ENCODE measurements at places on chromosomes 5 and 9. TPM values are rescaled to one million over a fixed set of nuclear protein-coding genes. Genes with fewer than 3 reads are reported as not detected.

DNA sequence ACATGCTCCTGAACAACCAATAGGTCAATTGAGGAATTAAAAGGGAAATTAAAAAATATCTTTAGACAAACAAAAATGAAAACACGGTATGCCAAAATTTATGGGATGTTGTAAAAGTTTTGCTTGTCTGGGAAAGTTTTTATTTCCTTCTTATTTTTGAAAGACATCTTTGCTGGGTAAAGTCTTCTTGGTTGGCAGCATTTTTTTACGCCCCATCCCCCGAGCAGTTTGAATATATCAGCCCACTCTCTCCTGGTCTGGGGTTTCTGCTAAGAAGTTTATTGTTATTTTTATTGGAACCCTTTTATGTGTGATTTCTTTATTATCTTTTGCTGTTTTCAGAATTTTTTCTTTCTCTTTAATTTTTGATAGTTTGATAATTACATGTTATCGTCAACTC, 16.3 kb downstream of the XRCC4 start:
- no peak for DNase-seq

DNA sequence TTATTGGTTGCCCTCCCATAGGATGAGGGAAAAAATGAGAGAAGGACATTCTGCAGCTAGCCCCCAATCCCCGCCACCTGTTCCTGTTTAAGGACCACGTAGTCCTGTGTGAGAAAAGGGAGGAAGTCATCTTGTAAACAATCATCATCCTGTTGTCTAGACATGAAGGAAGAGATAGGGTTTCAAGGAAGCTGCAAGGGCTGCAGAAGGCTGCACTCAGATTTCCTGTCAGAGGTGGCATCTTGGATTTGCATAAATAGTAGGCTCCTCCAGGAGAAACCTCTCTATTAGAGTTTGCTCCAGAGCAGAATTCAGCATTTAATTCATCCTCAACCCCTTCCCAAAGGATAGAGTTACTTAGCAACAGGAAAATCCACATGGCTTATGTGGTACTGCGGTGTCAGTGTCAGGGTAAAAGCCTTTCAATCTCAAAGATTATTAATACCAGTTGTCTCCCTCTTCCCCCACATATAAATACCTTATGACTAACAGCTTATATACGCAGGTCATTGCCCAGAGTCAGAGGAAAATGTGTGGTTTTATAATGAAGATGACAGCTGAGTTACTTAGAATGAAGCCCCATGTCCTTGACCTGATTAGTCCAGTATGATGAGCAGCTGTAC, 4.6 kb upstream of the DNAJC18 start:
- no peak for DNase-seq

GRCh38 chr5:32201122-32201753, 27.1 kb upstream of the GOLPH3 start:
- DNase-seq: no peak

DNA sequence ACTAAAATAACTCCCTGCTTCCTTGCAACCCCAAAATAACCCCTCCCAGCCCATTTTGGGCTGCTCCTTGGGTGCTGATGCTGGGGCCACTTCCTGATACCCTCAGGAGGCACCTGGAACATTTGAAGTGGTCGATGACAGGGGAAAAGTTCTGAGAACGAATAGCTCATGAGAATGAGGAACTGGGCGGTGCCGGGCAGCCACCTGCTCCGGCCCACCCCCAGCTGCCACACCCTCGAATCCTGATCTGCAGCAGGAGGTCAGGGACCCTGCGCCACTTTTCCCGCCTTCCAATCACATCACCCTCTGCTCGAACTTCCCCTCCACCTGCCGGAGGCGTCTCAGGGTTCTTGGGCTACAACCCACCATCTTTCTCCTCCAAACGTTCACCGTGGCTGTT, 19.7 kb downstream of the HRH2 start:
- DNase-seq: no peak

DNA sequence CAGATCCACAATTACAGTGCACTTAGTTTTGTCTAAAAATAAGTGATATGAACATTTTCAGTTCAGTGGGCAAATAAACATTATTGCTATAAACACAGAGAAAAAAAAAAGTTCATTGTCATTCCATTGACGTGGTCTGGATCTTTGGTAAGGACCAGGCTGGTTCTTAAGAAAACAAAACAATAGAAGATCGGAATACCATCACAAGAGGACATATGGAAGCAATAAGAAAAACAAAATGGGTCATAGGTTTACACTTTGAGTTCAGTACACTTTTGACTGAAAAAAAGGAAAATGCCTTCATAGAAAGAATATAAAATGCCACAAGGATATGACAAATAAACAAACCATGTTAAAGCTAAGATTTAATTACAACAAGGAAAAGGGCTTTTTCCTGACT, 289.5 kb upstream of the TYRP1 start:
- no peak for DNase-seq

GRCh38 chr5:86542532-86542931, 75.2 kb upstream of the COX7C start:
- no peak for DNase-seq

DNA sequence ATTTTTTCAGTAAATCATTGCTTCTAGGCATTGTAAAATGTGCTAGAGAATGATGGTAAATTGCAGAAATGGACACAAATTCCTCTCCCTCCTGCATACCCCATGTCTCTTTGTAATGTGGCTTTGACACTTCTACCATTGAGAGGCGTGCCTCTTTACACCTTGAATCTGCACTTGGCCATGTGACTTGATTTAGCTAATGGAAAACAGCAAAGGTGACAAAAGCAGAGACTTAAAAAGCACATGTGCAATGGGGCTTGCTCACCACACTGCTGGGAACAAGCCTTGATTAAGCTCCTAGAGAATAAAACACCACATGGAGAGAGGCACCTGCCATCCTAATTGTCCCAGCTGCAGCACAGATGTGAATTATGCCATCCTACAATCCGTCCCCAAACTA, 69.9 kb upstream of the NAA35 start:
- DNase-seq: no peak

GRCh38 chr5:176619569-176620332, 9.8 kb upstream of the GPRIN1 start:
- no peak for DNase-seq

GRCh38 chr5:118044169-118044568, 944.2 kb downstream of the DTWD2 start:
- no peak for DNase-seq

- no peak for DNase-seq
Measured at GRCh38 chr5:43981556-43981955, 378.6 kb downstream of the NNT start.

DNA sequence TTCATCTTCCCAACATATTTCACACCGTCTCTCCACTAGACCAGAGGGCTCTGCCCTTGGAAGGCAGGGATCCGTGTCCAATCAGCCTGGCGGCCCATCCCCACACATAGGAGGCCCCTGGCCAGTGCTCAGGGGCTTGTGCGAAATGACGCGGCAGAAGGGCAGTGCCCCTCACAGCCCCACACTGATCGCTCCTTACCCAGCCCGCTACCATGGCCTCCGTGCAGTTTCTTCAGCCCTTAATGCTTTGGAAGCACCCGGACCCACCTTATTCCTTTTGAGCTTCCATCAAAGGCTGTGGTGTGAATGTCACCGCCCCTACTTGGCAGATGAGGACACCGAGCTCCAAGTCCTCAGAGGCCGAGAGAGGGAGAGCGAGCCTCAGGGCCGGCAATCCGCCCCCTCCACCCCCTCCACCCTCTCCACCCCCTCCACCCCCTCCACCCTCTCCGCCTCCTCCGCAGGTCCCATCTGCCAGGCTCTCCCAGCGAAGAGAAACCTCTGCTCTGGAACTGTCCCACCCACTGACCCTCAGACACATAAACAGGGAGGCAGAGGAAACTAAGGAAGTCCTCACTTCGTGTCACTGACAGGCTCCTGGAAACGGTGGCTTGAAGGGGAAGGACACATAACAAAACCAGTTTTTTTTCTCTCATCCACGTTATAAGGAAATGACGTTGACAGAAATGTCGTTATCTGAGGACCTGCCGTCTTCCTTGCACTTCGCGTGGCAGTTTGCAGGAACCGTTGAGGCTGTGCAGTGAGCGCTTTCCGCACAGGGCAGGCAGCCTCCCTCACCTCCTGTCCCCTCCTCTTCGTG, 13.9 kb downstream of the QSOX2 start:
- no peak for DNase-seq

DNA sequence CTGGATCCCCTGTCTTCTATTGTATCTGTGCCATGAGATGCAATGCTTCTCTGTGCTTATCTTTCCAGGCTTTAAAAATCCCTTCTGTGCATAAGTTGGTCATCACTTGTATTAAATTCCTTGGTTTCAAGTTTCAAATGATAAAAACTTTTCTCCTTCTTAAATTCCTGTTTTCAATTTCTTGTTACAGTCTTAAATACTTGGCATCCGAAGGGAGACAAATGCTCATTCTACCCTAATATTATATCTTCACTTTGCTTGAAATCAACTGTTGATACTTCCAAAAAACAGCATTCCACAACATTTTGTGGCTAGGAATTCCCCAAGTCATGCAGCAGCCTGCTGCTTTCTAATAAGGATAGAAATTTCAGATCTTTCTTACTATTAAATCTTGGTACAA, 413.2 kb upstream of the ACTBL2 start:
- no peak for DNase-seq

DNA sequence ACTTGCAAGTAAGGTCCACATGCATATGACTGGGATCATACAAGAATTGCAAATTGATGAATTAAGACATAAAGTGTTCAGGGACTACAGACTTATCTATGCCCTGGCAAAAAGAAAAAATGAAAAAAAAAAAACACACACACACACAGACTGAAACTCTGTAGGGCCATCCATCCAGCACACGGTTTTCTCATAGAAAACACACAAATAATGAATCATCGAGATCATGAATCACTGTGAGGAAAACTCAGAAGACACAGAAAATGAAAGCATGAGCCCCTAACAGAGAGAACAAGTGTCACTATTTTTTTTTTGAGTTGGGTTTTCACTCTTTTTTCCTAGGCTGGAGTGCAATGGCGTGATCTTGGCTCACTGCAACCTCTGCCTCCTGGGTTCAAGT, 185.2 kb downstream of the IRX2 start:
- DNase-seq: no peak

- DNase-seq: no peak
Measured at GRCh38 chr9:94630833-94631232, 8.5 kb downstream of the FBP1 start.

DNA sequence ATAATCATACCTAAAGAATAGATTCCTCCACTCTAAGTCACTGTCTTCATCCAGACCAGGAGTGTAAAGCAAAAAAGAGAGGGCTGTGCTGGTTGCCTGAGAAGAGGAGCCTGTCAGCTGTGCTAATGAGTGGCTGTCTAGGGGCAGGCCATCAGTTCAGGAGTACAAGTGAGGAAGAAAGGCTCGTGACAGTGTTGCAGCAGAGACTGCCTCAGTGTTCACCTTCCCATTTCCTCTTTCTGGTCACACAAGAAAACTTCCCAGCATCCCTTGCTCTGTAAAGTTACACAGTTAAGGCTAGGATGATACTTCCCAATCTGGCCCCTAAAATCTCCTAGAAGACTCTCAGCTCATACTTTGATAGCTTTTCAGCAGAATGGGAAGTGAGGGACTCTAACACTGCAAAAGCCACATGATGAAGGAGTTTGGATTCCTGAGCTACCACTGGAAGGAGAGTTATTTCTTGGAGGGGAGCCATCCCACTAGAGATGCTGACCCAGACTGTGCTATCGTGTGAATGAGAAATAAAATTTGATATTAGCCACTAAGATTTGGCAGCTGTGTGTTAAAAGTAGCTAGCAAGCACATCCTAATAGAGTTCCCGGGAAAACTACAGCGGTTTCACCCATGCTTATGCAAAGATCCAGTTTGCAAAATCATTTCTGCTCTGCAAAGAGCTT, 67.1 kb downstream of the ADAMTS12 start:
- peak; percentile 87 for DNase-seq

DNA sequence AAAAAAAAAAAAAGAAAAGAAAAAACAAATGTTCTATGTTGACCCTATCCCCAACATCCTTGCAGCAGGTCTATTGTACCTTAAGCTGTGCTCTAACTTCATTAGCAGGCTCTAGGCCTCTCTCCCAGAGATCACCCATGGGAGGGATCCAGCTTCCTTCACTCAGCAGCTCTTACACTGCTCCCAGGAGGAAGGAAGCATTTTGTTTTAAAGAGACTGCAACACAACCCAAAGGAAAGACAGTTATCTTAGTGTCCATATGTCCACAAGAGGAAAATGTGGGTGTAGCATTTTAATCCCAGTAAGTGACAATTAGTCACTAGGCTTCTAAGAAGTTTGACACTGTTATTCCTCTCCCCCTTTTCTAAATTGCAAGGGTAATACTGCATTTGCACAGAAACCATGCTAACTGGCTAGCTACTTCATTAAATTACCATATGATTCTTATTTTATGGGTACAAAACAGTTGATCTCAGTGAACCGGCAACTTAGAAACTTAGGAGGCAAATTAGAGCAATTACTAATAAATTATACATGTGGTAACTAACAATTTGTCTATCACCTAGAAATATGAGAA, 58.8 kb downstream of the MARCHF3 start:
- no peak for DNase-seq

DNA sequence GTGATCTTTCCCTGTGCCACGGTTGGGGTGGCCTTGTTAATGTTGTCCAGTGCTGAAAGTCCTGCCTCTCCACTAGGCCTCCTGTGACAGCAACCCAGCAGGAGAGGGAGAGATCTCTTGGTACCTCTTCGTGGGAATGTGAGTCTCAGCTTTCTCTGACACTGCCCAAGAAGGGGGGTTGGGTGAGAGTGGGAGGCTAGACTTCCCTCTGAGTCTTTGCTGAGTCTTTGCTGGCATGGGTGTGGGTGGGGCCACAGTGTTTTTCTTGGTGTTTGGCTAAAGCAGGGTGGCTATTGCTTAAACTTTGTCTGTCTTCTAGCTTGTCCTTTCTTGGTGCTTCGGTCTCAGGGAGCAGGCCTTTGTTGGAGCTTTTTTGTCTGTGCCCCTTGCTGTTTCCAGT, 145.6 kb downstream of the GNA14 start:
- no peak for DNase-seq

- no peak for DNase-seq
Measured at GRCh38 chr5:17964067-17964466, 329.8 kb downstream of the TAF11L14 start.

GRCh38 chr9:37025071-37025822, 8.8 kb downstream of the PAX5 start:
- no peak for DNase-seq

GRCh38 chr5:29197631-29198454, 1995.6 kb upstream of the CDH6 start:
- no peak for DNase-seq

- DNase-seq: peak; percentile 72
Measured at GRCh38 chr9:129884220-129885017, 49.2 kb downstream of the USP20 start.

Gene CACNA1B
- 0.56 TPM for polyA plus RNA-seq

Gene AQP7
- 2.1 TPM for polyA plus RNA-seq

Gene SPAAR
- polyA plus RNA-seq: 1.0 TPM

Gene DNLZ
- 13.0 TPM for polyA plus RNA-seq

Gene HAPLN1
- polyA plus RNA-seq: not detected

Gene FOXD4L5
- polyA plus RNA-seq: 0.39 TPM

Gene MPDZ
- 32.7 TPM for polyA plus RNA-seq
